T-helper 22 cell (primary cell): ENCODE measurements at places on chromosomes 4 and X.

DNA sequence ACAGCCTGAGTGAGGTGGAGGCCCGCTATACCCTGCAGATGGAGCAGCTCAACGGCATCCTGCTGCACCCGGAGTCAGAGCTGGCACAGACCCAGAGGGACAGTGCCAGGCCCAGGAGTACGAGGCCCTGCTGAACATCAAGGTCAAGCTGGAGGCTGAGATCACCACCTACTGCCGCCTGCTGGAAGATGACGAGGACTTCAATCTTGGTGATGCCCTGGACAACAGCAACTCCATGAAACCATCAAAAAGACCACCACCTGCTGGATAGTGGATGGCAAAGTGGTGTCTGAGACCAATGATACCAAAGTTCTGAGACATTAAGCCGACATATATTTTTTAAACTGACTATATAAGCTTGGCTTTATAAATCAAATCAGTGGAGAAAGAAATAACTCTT lies 73.3 kb upstream of the HHIP start:
- DNase-seq, result no peak

- DNase-seq, result no peak
These were observed 265.9 kb downstream of the CBLL2 start for GRCh38 chrX:22538580-22538979.

DNA sequence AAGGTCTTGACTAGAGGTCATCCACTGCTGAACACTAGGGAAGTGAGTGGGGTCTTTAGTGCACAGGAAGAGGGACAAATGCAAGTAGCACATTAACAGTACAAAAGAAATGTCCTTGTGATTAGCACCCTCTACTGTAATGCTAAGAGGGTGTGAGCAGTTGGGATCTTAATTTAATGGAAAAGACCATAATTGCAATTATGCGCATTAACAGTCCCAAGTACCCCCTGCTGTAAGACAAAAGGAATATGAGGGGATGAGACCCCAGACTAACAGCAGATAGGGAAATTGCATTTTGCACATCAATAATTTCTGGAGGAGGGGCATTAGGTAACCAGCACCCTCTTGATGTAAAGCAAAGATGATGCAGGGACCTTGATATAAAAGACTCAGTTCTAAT lies 285.0 kb downstream of the CHIC1 start:
- no peak for DNase-seq

GRCh38 chr4:65777270-65777669 lies 107.0 kb upstream of the EPHA5 start:
- no peak for DNase-seq

GRCh38 chr4:174222266-174222872 lies 61.1 kb downstream of the FBXO8 start:
- no peak for DNase-seq

- DNase-seq, result no peak
These were observed 144.4 kb downstream of the GLRA2 start for GRCh38 chrX:14673764-14674163.

DNA sequence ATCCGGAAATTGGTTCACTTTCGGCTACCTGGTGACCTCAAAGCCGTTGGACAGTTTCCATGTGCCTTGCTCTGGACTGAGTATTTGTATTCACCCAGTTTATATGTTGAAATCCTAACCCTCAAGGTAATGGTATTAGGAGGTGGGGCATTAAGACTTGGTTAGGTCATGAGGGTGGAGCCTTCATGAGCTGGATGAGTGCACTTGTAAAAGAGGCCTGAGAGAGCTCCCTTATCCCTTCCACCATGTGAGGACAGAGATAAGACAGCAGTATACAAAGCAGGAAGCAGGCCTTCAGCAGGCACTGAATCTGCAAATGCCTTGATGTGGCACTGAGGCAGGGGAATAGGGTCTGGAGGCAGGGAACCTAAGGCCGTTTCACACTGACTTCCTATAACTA lies 5.3 kb upstream of the OPHN1 start:
- no peak for DNase-seq

GRCh38 chr4:93029769-93030168 lies 726.0 kb downstream of the GRID2 start:
- no peak for DNase-seq

DNA sequence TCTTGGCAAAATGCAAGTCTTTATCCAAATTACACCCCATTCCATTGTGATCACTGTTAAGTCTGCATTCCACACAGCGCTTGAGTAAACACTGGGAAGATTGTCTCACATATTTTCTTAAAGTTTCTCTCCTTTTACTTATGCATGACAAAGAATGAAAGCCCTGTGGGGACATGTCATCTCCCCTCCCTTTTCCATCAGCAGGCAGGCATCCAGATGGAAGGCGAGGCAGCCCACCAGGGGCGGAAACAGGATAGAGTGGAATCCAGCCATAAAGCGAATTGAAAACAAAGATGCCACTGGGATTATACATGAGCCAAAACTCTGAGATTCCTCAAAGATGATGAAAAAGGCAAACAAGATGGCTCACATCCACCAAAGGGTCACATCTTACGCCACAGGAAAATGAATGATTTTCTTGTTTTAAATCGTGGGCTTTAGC lies 78.2 kb downstream of the AFAP1 start:
- DNase-seq, result no peak

GRCh38 chr4:88489100-88489761 lies 32.3 kb downstream of the HERC5 start:
- DNase-seq, result no peak

DNA sequence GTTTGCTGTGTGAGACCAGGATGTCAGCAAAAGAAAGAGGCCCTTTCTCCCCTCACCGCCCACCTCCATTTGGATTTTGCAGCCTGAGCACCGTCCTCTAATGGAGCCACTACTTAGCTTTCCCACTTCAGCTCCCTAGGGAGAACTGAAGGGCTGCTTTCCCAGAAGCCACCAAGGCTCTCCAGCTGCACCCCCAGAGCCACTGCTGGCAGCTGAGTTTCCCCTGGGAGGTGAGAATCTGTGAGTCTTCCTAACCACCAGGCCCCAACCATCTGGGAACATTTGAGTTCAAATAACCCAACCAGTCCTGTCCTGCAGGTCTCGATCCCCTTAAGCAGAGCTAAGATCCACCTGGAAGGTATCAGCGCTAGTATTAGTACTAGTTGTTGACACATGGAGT lies 173.1 kb upstream of the USP9X start:
- DNase-seq, result no peak

GRCh38 chr4:81891005-81891996 lies 419.6 kb upstream of the RASGEF1B start:
- no peak for DNase-seq

DNA sequence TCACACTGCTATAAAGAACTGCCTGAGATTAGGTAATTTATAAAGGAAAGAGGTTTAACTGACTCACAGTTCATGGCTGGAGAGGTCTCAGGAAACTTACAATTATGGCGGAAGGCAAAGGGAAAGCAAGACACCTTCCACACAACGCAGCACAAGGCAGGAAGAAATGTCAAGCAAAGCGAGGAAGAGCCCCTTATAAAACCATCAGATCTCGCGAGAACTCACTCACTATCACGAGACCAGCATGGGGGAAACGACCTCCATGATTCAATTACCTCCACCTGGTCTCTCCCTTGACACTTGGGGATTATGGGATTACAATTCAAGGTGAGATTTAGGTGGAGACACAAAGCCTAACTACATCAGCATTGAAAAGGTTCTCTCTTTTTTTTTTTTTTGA lies 39.6 kb downstream of the PALLD start:
- no peak for DNase-seq

GRCh38 chr4:6750286-6751221 lies 32.0 kb upstream of the KIAA0232 start:
- no peak for DNase-seq

- no peak for DNase-seq
These were observed 298.7 kb upstream of the CLNK start for GRCh38 chr4:10983268-10983667.

- DNase-seq, result no peak
These were observed 306.0 kb downstream of the RPA4 start for GRCh38 chrX:97189668-97190067.

GRCh38 chrX:153670748-153671588 lies 2.6 kb downstream of the PNCK start:
- DNase-seq, result no peak

DNA sequence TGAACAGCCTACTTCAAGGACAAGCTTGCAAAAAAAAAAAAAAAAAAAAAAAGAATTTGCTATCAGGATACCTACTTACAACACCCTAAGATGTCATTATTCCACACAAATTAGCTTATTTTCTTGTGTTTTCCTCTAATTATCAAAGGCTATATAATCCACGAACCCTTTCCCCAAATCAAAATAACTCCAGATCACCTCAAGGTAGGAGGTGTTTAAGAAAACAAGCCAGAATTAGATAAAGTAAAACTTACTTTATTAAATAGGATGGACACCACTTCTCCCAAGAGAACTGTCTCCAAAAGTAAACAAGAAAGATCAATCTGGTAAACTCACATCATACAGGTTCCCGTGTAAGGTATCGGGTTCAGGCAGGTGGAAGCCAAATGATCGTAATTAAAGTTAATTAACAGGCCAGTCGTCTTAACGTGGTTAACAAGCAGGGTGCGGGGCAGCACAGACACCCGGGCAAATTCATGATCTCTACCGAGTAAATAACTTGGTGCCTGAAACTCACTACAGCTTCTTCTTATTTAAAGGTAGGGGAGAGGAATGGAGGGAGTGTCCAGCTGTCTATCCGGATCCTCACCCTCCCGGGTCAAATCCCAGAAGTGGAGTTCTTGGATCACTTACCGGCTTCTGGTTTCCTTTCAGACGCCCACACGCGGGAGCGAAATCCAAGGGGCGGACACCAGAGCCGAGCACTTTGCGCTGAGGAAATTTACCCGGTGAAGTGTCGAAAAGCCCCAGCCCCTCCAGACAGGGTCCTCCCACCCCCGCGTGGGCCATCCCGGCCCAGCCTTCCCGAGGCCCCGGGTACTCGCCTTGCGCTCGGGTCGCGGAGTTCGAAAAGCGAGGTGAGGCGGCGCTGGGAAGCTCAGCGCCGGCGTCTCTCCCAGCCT lies 708 bp downstream of the ARAP2 start:
- DNase-seq, result no peak

DNA sequence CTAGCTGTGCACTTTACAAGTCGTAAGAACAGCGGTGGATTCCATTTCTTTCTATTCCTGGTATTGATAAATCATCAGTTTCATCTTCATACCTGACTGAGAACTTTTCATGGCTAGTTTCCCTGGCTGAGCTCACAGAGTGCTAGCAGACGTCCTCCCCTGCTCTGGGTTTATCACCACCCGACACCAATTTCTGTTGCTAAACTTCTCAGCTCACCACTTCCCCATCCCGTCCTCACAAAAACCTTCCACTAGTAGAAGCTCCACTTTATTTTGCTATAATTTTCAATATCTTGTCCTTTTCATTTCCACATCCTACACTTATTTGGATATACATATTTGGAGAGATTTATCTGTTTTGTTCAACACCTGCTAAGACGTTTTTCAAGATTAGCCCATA lies 869.4 kb upstream of the FRG1 start:
- DNase-seq, result no peak

GRCh38 chrX:102728646-102729045 lies 8.1 kb downstream of the GPRASP3 start:
- no peak for DNase-seq

- no peak for DNase-seq
These were observed 176.8 kb upstream of the TRPC5 start for GRCh38 chrX:112259375-112259774.

- DNase-seq, result no peak
These were observed 134.1 kb upstream of the MAP3K15 start for GRCh38 chrX:19649226-19649995.

DNA sequence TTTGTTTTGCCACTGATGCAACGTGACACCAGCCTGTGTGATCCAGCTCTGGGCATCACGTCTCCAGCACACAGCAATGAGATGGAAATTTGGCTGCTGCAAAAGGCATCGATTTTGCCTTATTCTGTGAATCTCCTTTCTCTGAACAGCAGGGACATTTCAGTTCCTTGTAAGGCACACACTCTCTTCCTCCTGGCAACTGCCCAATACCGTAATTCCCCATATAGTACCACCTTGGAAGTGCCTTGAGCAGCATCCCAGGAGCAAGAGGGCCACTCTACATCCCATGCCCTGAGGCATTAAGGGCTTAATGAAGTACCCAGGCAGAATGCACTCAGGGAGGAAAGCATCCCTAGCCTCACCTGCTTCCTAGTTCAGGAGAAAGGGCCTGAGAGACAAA lies 10.5 kb upstream of the MAMLD1 start:
- DNase-seq, result no peak

DNA sequence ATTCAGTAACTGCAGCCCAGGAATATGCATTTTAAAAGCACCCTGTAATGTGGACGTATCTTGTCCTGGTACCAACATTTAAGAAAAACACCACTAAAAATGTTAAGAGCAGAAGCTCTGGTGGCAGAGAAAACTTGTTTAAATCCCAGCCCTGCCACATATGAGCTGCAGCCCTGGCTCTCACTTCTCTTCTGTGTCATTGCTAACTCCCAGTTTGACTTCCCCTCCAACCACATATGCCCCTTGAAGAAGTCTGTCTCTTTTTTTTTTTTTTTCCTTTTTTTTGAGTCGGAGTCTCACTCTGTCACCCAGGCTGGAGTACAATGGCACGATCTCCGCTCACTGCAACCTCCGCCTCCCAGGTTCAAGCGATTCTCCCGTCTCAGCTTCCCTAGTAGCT lies 14.8 kb downstream of the LHFPL1 start:
- no peak for DNase-seq

GRCh38 chr4:76001700-76002099 lies 5.6 kb downstream of the CXCL9 start:
- DNase-seq, result no peak

DNA sequence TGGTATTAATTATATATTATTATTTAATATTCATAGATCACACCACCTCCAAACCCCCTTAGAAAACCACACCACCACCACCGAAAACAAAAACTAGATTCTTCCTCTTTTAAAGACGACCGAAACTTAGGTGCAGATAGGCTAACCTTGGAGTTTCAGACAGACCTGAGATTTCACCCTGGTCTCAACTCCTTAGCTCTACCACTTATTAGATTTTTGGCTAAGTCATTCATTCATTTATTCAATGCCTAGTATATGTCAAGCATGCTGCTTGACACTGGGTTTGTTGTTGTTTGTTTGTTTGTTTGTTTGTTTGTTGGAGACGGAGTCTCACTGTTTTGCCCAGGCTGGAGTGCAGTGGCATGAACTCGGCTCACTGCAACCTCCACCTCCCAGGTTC lies 9.5 kb upstream of the BMP2K start:
- DNase-seq, result no peak

DNA sequence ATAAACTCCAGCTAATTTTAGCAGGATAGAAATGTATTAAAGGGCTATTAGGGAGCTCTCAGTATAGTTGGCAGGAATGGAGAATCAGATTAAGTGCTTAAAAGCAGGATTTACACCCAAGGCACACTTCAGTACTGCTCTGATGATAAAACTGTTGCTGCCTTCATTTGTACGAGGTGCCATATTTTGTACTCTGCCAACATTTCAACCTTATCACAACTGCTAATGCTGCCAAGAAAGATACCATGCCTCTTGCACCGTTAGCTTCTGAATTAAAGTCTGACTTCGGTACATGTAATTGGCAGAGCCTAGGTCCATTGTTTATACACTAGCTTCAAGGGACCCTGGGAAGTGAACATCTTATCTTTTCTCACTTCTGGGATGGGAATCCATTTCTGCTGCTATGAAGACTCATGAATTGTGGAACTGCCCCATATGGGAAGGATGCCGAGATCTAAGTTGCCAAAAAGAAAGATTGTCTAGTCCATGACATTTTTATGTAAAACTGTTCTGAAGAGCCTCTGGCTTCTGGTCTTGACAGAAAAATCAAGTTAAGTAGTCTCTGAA lies 624.0 kb upstream of the IGFBP7 start:
- DNase-seq, result no peak

- DNase-seq, result no peak
These were observed 169.4 kb downstream of the MGST2 start for GRCh38 chr4:139834981-139835391.
